Right hindlimb (tissue), 1 donor: ENCODE measurements at places on chromosomes 3 and 15.

GRCh38 chr3:38627956-38628355 lies 21.5 kb downstream of the SCN5A start:
- no peak for DNase-seq

DNA sequence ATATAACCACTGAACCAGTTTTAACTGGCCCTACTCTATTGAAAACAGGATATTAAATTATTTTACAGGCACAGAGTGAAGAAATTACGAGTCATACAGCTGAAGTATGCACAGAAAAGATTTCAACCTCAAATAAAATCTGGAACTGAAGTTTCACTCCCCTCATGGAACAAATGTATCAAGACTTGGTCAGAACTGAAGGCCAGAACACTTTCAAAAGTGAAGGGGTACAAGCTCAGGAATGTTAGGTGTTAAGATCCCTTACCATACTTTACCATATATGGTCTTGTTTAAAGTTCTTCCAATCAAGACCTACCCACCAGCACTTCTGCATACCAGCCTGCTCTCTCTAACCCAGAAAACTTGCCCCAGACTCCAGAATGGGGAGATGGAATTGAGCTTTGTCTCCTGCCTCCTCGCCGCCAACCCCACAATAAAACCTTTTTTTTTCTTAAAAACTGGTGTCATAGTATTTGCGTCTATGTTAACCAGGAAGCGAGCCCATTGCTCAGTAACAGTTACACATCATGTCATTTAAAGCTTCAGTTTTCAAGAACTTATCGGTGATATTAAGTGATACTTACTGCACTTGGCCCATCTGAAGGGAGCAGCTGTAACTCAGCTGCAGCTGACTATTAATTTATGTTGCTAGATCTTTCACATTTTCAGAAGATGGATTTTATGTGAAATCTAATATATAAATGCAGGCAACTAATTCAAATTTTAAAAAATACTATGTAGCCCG lies 59.9 kb downstream of the OXSM start:
- no peak for DNase-seq

DNA sequence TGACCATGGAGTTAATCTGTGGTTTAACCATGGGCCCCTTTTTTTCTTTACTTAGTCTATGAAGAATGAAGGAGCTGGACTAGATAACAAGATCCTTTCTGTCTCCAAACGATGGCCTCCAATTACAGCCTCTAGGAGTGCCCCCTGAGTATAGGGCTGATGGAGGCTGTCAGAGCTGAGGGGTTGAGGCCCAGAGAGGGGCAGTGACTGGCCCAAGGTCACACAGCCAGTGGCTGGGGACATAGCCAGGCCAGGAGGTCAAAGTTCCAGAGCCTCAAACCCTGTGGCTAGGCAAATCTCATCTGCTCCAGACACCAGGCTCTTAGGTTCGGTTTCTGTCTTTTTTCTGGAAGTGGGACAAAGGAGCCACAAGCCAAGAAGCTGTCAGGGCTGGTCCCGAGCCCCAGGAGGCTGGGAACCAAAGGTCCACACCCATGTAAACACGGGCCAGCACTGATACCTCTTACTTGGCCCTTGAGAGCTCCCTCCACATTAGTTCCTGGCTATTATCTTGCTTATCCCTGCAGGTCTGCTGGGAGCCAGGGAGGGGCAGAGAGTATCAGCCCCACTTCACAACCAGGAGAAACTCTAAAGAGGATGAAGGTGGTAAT lies 10.3 kb downstream of the RHOV start:
- DNase-seq: no peak

DNA sequence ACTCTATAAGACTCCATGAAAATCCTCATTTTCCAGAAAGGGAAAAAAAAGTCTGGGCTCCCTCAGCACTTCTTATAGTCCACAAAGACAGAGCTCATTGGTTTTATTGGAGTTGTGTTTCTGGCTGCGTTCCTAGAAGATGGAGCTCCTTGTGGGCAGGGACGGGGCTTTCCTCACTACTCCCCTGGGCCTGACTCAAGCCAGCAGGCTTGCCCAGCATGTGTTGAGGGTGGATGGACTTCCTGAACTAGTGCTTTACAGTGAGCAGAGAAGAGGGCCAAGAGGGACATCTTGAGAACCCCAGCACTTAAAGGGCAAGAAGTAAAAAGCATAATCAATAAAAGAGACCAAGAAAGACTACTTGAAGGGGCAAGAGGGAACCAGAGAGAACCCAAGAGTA lies 43.2 kb upstream of the EPHB1 start:
- DNase-seq: no peak

GRCh38 chr15:36932070-36932469 lies 168.3 kb downstream of the MEIS2 start:
- DNase-seq: no peak

DNA sequence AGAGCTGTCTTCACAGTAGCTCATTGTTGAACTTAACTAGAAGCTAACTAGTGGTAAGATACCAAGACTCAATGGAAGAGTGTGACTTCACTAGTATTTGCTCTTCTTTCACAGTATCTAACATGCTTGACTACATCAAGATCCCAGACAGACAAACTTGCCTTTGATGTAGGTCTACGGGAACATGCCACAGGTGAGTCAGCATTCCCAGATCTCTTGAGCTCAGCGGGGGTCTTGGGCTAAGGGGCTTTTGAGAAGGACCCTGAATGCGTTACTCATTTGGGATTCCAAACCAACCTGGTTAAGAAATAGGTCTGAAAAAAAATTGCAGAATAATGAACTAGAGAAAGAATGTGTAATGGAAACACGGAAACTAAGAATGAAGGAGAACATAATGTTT lies 222.4 kb downstream of the RYR3 start:
- no peak for DNase-seq

- DNase-seq: no peak
Observed at GRCh38 chr3:98564282-98565005, 29.0 kb downstream of the CPOX start.

- DNase-seq: no peak
Observed at GRCh38 chr3:26713091-26713490, 90.5 kb downstream of the LRRC3B start.

DNA sequence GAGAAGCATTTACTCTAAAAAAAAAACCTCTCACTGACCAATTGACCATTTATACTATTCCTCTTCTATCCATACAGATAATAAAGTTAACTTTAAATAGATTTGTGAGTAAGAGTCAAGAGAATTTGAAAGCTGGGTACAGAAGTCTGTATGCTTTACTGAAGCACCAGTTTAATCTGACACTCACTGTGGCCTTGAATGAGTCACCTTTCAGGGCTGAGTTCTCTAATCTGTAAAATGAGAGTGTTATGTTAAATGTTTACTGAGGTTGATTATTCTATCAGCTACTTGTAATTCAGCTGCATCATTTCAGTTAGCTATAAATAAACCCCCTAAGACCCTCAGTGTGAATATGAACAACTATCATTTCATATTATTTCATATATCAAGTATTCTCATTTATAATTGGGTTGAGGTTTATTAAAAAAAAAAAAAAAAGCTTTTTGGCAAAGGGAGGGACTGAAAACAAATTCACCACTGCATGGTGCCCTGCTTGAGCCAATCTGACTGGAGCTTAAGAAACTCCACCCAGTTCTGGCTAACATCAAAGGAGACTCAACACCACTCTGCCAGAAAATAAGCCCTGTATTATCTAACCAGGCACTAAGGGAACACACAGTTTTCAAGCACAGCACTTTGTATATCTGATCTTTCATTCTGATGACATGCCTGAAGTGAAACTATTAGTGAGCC lies 2.8 kb downstream of the MAP4 start:
- no peak for DNase-seq

DNA sequence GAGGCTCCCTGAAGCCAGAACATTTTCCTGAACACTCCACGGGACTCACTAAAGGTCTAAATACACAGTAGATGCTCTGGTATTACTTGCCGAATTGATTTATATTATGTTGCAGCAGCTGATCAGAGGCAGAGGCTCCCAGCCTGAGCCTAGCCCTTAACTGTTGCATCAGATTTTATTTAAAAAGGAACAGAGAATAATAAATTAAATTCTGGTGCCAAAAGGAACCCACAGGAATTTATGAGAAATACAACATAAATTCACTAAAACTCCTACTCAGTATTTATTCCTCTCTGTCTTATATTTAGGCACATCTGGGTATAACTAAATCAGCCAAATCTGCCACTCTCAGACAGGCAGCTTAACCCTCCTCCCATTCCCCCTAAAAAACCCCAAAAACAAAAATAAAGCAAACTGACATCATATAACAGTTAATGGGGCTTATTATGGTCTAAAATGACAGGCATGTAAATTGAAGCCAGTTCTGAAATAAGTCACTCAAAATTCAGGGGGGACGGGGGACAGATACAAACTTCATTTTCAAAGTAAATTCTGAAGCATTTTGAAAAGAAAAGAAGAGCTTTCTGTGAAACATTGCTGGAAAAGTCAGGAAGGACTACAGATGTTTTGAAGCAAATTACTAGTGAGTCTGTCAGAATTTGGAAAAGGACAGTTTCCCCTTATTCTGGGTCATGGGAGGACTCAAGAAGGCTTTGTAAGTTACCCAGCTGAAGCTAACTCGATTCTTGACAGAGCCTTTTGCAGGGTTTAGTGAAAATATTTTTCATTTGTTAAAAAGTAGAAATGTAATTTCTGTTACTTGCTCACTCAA lies 53.8 kb upstream of the CORO2B start:
- no peak for DNase-seq

DNA sequence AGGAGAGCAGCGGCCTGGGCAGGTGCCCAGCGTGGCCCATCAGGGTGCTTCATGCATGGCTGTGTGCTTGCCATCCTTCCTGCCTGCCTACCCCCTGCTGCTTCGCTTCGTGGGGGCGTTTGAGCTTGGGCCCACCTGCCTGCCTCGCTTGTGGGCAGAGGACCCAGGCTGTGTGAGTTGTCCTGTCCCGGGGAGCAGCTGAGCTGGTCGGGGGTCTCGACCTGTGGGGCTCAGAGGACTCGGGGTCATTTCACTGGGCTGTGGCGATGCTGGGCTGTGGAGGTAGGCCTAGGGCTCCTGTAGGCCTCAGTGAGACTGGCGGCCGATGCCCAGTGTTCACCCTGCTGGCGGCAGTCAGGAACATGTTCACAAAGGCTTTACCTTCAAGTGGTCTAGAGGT lies 12.1 kb upstream of the STAB1 start:
- DNase-seq: no peak

DNA sequence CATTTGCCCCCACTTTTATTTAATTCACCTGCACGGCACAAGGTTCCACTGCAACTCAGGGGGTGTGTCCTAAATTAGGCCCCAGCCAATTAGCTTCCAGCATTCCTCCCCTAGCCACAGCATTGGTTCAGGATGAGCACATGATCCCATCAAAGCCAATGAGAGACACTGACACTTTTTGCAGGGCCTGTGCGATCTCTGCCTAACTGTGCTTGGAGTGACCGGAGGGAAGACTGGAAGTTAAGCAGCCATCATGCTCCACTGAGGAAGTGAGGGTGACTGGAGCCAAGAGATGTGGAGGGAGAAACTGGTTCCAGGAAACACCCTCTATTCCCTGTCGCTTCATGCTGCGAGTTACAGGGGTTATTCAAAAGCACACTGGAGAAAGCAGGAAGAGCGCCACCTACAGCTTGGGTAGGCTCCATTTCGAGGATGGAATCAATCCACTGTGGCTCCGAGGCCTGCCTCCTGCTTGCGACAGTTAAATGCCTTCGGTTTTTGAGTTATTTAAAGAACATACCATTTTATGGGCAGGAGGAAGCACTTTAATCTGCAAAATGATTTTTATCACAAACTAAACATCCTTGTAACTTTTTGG lies 122.2 kb upstream of the WNT5A start:
- DNase-seq: no peak

- DNase-seq: peak; percentile 15
Observed at GRCh38 chr15:75232826-75233503, 25.2 kb upstream of the GOLGA6C start.

GRCh38 chr3:123385499-123385898 lies 63.4 kb downstream of the ADCY5 start:
- no peak for DNase-seq

DNA sequence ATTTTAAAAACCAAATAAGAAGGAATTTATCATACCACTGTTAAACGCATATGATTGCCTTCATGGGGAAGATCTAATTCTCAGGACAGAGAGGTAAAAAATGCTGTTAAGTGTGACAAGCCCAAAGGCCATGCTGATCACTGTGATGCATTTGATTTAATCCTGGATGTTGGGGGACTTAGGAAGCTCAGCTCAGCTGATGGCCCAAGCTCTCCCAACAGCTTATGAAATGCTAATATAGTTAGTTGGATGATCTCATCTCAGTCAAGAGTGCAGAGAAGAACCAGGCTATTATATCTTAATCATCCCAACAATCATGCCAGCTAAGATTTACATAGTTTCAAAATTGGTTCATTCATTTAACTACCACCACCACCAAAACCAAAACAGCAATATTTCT lies 340.0 kb downstream of the IL20RB start:
- DNase-seq: no peak

- no peak for DNase-seq
Observed at GRCh38 chr3:156664011-156664830, 10.2 kb upstream of the TIPARP start.

- DNase-seq: no peak
Observed at GRCh38 chr3:66740260-66740659, 239.4 kb upstream of the LRIG1 start.

DNA sequence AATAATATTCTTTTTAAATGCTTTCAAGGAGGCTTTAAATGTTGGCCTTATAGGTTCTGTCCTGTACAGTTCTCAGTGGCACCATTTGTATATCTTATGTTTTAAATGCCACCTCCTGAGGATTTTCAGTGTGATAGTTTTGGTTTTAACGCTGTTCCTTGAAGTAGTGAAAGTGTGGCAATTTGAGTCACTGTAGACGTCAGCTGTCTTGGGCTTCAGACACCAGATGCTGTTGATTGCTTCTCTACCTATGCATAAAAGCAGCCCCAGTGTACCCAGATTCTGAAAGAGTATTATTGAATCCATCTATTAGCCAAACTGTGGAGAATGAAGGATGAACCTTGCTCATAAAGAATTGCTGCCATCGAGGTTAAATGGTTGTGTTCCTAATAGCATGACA lies 316.8 kb upstream of the GBE1 start:
- DNase-seq: no peak

DNA sequence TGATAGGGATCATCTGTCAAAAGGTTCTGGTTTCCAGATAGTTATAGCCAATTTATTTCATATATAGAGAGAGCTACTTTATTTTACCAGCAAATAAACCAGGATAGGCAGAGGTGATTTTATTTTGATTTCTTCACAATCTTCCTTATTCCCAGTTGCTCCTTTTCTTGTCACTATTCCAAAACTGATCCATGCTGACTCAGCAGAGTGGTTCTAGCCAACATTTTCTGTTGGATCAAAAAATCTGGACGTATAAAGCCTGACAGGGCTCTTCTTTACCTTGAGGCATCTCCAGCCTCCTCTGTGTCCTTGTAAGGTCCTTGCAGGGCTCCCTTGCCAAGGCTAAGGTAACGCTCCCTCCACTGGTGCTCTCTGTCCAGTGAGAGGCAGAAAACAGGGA lies 15.8 kb downstream of the HDC start:
- no peak for DNase-seq

DNA sequence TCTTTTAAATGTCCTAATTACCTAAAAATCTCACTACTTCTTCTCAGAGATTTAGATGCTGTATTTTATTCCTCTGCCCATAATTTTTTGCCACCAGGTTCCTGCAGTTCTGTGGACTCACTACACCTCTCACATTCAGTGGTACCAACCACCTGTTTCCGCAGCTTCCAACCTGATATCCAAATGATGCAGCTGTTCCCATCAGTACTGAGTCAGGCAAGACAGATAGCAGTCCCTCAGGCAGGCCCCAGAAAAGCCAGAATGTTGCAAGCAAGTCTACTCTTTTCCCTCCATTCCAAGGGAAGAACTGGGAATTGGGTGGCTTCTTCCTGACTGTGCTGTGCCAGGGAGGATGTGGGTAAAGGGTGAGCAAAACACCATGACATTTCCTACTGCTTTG lies 39.0 kb downstream of the MNS1 start:
- no peak for DNase-seq

GRCh38 chr15:42331235-42331634 lies 28.1 kb upstream of the CAPN3 start:
- no peak for DNase-seq
